ENCODE measurements at places on chromosomes 12 and 14.
A peak's percentile ranks its signal among the peaks of the same experiment; 100 is the strongest.

DNA sequence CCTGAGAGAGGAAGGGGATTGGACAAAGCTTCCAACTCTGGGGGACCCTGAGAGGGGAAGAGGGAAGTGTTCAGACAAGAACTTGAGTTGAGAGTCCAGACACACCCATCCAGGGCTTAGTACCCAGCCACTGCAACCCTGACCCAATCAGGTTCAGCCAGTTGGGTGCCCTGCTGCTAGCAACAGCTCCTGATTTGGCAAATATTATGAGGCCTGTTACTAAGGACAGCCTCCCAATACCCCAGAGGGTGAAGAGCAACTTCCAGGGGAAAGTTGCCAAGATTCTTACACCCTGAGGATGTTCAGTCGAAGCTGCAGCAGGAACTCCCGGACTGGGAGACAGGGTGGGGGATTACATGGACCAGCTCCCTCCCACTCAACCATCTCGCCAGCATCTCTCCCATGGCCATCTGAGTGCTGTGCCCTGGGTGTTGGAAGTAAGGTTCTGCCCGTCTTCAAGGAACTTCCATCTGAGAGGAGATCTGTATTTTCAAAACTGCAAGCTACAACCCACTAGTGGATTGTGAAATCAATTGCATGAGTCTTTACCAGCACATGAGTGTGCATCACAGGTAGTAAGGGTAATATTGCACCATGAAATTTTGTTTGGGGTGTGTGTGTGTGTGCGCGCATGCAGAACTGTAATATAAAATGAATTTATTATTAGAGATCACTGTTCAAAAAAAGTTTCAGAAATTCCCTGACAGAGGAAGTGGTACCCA is 11.5 kb upstream of the KRT78 start:
- no peak for DNase-seq

DNA sequence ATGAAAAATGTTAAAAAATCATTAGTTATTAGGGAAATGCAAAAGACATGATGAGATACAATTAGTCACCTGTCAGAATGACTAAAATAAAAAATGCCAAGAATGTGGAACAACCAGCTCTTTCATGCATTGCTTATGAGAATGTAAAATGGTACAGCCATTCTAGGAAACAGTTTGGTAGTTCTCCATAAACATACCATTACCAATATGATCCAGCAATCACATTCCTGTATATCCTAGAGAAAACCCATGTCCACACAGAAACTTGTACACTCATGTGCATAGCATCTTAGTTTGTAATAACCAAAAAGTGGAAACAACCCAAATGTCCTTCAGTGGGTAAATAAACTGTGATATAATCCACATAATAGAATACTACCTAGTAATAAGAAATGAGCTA is 245.7 kb downstream of the FUT8 start:
- peak; percentile 5 for DNase-seq

DNA sequence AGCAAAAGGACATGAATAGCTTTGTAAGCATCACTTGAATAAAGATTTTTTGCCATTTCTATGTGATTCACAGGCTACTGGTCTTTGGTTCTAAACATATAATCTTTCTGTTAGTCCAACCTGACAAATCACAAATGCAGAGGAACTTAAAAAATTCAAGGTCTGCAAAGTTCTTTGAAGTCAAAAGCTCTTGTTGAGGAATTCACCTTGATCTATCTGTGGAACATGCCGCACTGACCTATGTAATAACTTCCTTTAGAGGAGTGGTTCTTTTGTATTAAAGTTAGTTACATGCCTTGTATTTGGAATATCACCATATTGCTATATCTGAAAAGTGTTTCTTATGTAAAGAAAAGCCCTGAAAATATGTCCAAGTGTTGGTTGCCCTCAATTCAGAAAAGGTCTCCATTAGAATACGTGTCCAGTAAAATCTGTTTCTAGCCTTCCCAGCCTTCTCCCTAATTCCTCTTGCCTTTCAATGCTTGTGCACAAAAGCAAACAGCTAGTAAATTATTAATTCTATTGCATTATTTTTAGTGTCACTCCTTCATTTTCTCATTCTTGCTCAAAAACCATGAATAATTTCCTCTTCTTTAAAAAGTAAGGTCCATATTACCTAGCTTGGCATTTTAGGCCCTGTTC is 1192.8 kb downstream of the FLRT2 start:
- no peak for DNase-seq

GRCh38 chr14:99892406-99892805 is 99.2 kb downstream of the EML1 start:
- DNase-seq = no peak

- DNase-seq = no peak
Measured at GRCh38 chr12:121227294-121227693, 17.4 kb downstream of the P2RX4 start.

DNA sequence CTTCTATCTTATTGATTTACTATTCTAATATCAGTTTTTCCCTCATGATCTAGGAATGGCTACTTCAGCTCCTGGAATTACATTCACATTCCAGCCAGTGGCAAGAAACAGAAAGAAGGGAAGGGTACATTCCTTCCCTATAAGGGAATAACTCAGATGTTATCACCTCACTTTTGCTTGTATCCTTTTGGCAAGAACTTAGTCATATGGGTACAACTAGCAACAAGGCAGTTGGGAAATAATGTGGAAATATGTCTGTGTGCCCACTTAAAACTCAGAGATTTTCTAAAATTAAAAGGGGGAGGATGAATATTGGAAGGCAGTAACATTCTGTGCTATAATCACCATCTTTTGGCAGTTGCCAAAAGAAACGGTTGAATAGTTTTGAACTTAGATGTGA is 85.6 kb downstream of the MSRB3 start:
- DNase-seq = peak; percentile 24

DNA sequence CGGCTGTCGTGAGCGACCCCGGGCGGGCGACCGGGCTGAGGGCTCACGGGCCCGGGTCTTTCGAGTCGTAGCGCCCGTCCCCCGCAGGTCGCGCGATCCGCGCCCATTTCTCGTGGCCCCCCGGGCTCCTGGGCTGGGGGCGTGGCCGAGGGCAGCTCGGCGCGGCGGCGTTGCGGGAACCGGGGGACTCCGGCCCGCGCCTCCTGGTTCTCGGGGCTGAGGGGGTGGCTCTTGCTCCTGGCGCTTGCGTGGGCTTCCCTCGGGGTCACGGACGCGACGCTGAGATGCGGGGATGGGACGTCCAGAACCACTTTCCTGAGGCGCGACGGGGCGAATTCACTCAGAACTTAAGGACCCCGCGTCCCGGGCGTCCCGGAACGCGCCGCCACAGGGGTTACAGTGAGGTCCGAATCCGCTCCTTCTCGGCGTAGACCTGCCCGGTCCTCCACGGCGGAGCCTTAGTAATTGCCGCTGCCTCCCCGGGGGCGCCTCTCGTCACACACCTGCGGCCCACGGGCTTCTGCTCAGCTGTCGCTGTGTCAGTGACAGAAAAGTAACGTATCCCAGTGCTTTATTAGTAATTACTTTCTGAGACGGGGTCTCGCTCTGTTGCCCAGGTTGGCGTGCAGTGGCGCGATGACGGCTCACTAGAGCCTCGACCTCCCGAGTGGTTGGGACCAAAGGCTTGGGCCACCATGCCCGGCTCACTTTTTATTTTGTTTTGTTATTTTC is 606 bp downstream of the EP400 start:
- no peak for DNase-seq

- DNase-seq = no peak
Measured at GRCh38 chr12:79452906-79453305, 237.9 kb downstream of the PAWR start.

GRCh38 chr14:67186789-67187584 is 2.3 kb upstream of the GARIN2 start:
- DNase-seq = peak; percentile 73

DNA sequence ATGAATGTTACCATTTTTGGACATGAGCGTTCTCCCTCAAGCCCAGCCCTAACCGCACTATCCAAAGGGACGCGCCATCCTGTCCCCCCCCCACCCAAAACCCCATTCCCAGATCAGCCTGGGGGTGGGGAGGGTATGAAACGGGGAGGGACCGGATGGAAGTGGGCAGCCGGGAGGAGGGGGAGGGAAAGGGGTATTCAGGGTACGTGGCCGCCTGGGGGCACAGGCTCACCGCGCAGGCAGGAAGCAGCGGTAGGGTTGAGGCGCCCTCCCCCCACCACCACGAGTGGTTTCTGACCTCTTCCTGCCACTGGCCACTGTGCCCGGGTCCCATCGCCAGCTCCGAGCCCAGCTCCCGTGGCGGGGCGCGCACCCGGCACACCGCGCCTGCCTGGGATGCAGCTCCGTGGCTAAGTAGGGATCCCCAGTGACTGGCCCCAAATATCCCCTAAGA is 1.4 kb downstream of the ACTN1 start:
- DNase-seq = peak; percentile 93

- no peak for DNase-seq
Measured at GRCh38 chr14:22227084-22227483, 361.9 kb downstream of the DAD1 start.

Measured in HS-27A (cell line).